ENCODE measurements at places on chromosomes 2 and 18.

DNA sequence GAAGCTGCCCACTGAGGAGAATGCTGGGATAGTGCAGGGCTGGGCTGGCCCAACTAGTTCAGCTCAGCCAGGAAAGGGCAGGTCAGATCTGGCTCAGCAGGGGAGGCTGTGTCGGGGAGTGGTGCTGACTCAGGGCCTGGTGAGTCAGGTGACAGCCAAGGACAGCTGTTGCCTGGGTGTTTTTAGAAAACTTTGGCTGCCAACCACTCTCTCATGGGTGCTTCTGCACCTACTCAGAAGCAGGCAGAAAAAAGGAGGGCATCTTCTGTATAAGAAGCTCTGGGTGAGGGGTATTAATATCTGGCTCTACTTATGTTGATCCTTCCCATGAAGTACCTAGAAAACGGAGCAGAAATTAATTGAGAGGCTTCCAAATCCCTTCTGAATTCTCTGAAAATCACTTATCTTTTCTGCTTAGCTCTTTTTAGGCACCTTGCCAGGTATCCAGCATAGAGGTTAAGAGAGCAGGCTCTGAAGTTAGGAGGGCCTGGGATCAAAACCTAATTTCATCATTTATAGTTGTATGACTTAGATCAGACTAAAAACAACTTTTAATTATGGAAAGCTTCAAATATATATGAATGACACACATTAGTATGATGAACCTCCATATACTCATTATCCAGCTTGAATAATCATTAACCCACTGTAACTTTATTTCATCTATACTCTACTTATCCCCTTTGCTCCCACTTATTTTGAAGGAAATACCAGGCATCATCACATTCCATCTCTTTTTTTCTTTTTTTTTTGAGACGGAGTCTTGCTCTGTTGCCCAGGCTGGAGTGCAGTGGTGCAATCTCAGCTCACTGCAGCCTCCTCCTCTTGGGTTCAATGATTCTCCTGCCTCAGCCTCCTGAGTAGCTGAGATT, 15.5 kb upstream of the RAB10 start:
- no peak for DNase-seq

- DNase-seq = no peak
These were observed 155.1 kb downstream of the SMAD7 start for GRCh38 chr18:48795696-48796095.

- no peak for DNase-seq
These were observed 20.8 kb upstream of the MLPH start for GRCh38 chr2:237466211-237466610.

- DNase-seq = no peak
These were observed 5.5 kb downstream of the CEBPZOS start for GRCh38 chr2:37201766-37202165.

GRCh38 chr18:13191779-13192178, 26.8 kb upstream of the LDLRAD4 start:
- DNase-seq = no peak

GRCh38 chr2:50509852-50510251, 522.1 kb downstream of the NRXN1 start:
- no peak for DNase-seq

DNA sequence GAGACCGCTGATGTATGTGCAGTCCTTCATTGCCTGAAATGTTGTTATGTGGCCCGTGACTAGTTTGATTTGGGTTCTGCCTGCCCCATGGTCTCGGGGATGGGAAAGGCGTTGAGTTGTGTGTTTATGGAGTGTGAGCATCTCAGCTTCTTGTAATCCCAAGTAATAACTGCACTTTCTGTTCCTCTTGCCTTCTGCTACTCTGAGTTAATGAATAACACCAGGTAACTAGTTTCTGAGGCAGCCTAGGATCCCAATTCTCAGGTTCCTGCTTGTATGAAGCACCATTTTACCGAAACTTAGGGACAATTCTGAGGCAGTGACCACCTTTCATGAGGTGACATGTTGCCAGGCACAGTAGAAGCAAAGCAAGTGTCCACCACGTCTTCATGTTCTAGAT, 170.0 kb downstream of the ALK start:
- no peak for DNase-seq

All from GM12865 (cell line).